GM12878 (cell line): ENCODE measurements at places on chromosomes 4 and X. TPM values are rescaled to one million over a fixed set of nuclear protein-coding genes. Genes with fewer than 3 reads are reported as not detected.

The SLITRK4 gene
- 0.74 and 0.90 TPM in 2 replicates for total RNA-seq

The SLC16A2 gene
- total RNA-seq: 0.08 and 0.13 TPM in 2 replicates

The PASD1 gene
- not detected in 2 replicates for total RNA-seq

The FSTL5 gene
- total RNA-seq: 0.28 TPM in 1 of 2 replicates, not detected in the other

The RBMXL3 gene
- not detected in 2 replicates for total RNA-seq

The MSANTD1 gene
- total RNA-seq: 0.37 and 0.87 TPM in 2 replicates

The SERTM2 gene
- not detected in 2 replicates for total RNA-seq

The DUSP9 gene
- total RNA-seq: 0.08 and 0.10 TPM in 2 replicates

- H3K4me3 ChIP-seq: no peak overlapping the region
- no peaks in the 10 kb centered on the region for H3K4me1 ChIP-seq
Observed at GRCh38 chrX:42597481-42597880, 180.5 kb downstream of the PPP1R2C start.

- H3K4me3 ChIP-seq: no peak overlapping the region
- H3K27ac ChIP-seq: no peak overlapping the region
Observed at GRCh38 chr4:174047363-174047762, 236.1 kb downstream of the FBXO8 start.

DNA sequence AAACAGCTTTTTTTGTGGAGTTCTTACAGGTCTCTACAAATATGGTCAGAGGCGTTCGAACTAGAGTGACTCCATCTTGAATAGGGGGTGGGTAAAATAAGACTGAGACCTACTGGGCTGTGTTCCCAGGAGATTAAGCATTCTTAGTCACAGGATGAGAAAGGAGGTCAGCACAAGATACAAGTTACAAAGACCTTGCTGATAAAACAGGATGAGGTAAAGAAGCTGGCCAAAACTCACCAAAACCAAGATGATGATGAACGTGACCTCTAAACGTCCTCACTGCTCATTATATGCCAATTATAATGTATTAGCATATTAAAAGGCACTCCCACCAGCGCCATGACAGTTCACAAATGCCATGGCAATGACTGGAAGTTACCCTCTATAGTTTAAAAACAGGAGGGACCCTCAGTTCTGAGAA, 42.8 kb upstream of the SPP1 start:
- H3K36me3 ChIP-seq: no peaks in the 10 kb centered on the region
- H3K27me3 ChIP-seq: no peaks in the 10 kb centered on the region
- H3K4me3 ChIP-seq: no peak overlapping the region
- no peak for DNase-seq
- H3K4me1 ChIP-seq: no peaks in the 10 kb centered on the region
- no peak overlapping the region for H3K27ac ChIP-seq

DNA sequence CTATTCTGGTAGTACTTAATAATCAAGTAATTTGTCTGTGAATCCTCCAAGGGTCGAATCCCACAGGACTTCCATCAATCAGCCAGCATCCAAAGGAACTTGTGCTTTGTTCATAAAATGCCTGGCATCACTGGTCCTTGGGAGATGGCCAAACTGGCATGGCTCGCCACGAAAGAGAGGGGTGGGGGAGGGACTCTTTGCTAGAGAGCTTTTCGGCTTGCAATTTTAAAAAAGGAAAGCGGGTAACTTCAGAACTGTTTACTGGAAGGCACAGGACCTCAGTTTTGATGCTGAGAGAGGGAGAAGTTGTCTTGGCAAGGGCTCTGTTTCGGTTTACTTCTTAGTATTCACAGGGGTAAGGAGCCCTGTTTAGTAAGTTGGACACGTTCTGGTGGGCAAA, 79.4 kb upstream of the FHL1 start:
- no peaks in the 10 kb centered on the region for H3K36me3 ChIP-seq
- DNase-seq: no peak
- H3K4me3 ChIP-seq: no peak overlapping the region
- no peaks in the 10 kb centered on the region for H3K4me1 ChIP-seq

DNA sequence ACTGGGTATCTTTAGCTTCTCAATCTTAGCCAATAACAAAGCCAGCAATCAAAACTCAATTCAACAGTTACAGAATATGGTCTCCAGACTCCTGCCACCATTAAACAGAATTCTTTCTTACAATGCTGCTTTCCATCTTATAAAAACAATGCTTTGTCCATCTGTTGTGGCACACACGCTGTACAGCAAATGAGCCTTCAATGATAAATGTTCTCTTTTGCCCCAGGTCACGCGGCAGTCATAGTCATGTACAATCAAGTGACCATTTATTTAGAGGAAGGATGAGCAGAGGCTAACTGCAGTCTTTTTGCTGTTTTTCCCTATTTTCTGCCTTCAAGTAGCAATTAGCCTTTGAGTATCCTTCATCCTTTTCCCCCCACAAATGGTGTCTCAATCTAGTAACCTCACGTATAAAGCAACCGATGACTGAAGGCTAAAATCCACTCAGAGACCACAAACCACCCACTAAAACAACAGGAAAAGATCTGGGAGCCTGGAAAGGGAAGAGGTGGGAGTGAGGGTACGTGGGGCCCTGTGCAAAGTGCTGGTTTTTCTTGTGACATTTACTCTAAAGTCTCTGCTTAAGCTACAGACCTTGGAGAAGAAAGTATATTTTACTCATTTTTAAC, 24.4 kb downstream of the TRIM2 start:
- no peak for DNase-seq
- H3K36me3 ChIP-seq: no peaks in the 10 kb centered on the region
- H3K27me3 ChIP-seq: no peaks in the 10 kb centered on the region

GRCh38 chr4:159111416-159111815, 8.5 kb downstream of the RAPGEF2 start:
- no peaks in the 10 kb centered on the region for H3K27me3 ChIP-seq
- H3K4me1 ChIP-seq: no peaks in the 10 kb centered on the region
- H3K4me3 ChIP-seq: no peak overlapping the region
- H3K36me3 ChIP-seq: peaks cover 2% of the 10 kb centered on the region; the same call in 1 of the 2 replicates
- DNase-seq: no peak

- no peaks in the 10 kb centered on the region for H3K4me1 ChIP-seq
- DNase-seq: no peak
- no peak overlapping the region for H3K27ac ChIP-seq
- no peak overlapping the region for H3K4me3 ChIP-seq
- H3K27me3 ChIP-seq: no peaks in the 10 kb centered on the region
Observed at GRCh38 chrX:29136904-29137303, 549.7 kb downstream of the IL1RAPL1 start.

- no peak for DNase-seq
- no peaks in the 10 kb centered on the region for H3K36me3 ChIP-seq
- H3K27me3 ChIP-seq: peaks cover 2% of the 10 kb centered on the region; the same call in 1 of the 2 replicates
- no peak overlapping the region for H3K27ac ChIP-seq
- H3K4me1 ChIP-seq: no peaks in the 10 kb centered on the region
- H3K4me3 ChIP-seq: no peak overlapping the region
Observed at GRCh38 chrX:17851874-17852273, 9.2 kb downstream of the RAI2 start.

DNA sequence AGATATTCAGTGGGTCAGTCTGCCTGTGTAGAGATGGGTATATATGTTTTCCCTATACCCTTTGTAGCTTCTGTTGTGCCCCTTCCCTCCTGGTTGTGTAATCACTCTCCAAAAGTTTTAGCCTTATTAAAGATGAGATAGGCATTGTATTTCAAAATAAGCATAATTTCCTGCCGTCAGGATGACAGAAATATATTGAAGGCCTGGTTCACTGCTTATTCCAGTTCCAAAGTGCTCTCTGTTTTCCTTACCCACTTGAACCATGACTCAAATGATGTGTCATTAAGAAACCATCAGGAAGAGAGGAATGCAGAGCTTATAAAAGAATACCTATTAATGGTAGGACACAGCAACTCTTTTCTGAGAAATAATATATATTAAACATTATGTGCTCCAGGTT, 178.5 kb downstream of the GABRB1 start:
- H3K4me3 ChIP-seq: no peak overlapping the region
- H3K4me1 ChIP-seq: no peaks in the 10 kb centered on the region
- no peak for DNase-seq
- H3K27me3 ChIP-seq: no peaks in the 10 kb centered on the region
- no peak overlapping the region for H3K27ac ChIP-seq

- no peak overlapping the region for H3K4me3 ChIP-seq
- no peaks in the 10 kb centered on the region for H3K4me1 ChIP-seq
- H3K36me3 ChIP-seq: no peaks in the 10 kb centered on the region
- H3K27ac ChIP-seq: no peak overlapping the region
- H3K27me3 ChIP-seq: no peaks in the 10 kb centered on the region
- no peak for DNase-seq
Observed at GRCh38 chrX:48489892-48490291, 13.9 kb downstream of the FTSJ1 start.

DNA sequence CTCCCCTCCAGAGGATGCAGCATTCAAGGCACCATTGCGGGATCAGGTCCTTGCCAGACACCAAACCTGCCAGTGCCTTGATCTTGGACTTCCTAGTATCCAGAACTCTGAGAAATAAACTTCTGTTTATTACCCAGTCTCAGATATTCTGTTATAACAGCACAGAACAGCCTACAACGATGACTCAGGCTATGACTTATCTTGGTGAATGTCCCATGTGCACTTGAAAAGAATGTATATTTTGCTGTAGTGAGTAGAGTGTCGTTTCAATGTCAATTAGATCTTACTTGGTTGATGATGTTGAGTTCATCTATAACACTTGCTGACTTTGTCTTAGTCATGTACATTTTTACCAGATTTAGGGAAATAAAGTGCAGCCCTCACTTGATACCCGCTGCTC, 34.5 kb upstream of the PGRMC1 start:
- no peak overlapping the region for H3K4me3 ChIP-seq
- no peaks in the 10 kb centered on the region for H3K4me1 ChIP-seq
- no peak for DNase-seq
- H3K27me3 ChIP-seq: no peaks in the 10 kb centered on the region
- no peak overlapping the region for H3K27ac ChIP-seq

DNA sequence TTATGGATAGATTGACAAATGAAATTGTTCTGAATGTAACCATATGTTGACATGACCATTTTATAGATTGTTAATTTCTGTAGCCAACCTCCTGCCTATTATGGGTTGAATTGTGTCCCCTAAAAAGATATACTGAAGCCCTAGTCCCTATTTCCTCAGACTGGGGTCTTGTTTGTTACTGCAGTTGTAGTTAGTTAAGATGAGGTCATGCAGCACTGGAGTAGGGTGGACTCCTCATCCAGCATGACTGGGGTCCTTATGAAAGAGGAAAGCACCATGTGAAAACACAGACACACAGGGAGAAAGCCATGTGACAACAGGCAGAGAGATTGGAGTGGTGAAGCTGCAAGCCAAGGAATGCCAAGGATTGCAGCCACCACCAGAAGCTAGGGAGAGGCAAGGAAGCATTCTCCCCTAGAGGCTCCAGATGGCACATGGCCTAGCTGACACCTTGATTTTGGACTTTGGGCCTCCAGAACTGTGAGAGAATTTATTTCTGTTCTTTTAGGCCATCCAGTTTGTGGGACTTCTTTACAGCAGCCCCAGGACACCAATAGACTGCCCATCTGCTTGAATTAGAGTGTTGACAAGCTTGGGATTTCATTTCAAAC, 14.0 kb downstream of the MTM1 start:
- H3K4me3 ChIP-seq: no peak overlapping the region
- no peak for DNase-seq
- no peaks in the 10 kb centered on the region for H3K4me1 ChIP-seq
- no peak overlapping the region for H3K27ac ChIP-seq
- H3K27me3 ChIP-seq: no peaks in the 10 kb centered on the region

- H3K4me1 ChIP-seq: no peaks in the 10 kb centered on the region
- DNase-seq: no peak
- H3K4me3 ChIP-seq: no peak overlapping the region
- H3K36me3 ChIP-seq: no peaks in the 10 kb centered on the region
- no peak overlapping the region for H3K27ac ChIP-seq
Observed at GRCh38 chr4:65918212-65918611, 247.9 kb upstream of the EPHA5 start.

DNA sequence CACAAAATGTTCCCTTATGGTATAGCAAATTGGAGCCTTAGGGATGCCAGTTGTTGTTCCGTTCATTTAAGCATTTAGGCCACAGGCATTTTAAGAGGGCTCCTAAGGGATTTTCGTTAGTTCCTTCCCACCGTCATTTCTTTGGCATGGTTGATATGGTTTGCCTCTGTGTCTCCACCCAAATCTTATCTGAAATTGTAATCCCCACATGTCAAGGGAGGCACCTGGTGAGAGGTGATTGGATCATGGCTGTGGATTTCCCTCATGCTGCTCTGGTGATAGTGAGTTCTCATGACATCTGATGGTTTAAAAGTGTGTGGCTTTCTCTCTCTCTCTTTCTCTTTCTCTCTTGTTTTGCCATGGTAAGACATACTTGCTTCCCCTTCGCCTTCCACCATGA, 104.1 kb downstream of the ASB9 start:
- no peaks in the 10 kb centered on the region for H3K4me1 ChIP-seq
- H3K27me3 ChIP-seq: no peaks in the 10 kb centered on the region
- H3K4me3 ChIP-seq: no peak overlapping the region
- no peak overlapping the region for H3K27ac ChIP-seq
- no peak for DNase-seq
- H3K36me3 ChIP-seq: no peaks in the 10 kb centered on the region

GRCh38 chr4:67452100-67452845, 93.0 kb downstream of the CENPC start:
- H3K4me1 ChIP-seq: no peaks in the 10 kb centered on the region
- no peaks in the 10 kb centered on the region for H3K27me3 ChIP-seq
- no peak overlapping the region for H3K4me3 ChIP-seq
- no peak overlapping the region for H3K27ac ChIP-seq

DNA sequence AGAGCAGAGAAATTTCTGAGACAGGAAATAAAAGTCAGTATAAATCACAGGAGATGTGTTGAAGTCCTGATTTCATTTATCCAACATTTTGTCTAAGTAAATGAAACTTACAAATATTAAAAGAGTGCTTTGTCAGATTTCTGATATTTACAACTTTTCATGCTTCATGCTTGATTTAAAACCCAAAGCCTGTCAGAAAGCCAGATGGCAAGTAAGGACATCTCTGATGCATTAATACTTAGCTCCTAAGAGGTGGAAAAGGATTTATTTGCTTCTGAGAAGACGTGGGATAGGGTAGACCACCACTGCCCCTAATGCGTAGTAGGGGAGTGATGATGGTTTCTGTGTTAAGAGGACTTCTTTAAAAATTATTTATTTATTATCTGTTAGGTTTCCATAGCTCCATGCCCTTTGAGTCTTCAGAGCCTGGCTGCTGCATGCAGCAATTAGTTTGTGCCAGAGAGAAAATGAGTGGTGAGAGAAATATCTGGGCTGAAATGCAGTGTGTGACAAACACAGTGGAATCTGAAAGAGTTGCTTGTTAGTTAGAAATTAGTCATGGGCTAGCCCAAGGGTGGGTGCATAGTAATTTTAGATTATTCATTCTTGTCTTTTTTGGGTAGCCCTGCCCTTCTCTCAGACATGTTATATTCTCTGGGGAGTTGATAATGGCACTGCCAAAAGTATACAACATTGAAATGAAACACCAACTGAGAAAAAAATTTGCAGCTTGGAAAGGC, 333.8 kb downstream of the C4orf33 start:
- no peak overlapping the region for H3K27ac ChIP-seq
- no peaks in the 10 kb centered on the region for H3K27me3 ChIP-seq
- H3K4me3 ChIP-seq: no peak overlapping the region
- no peak for DNase-seq
